Hematopoietic multipotent progenitor cell (in vitro differentiated cells): ENCODE measurements at places on chromosomes 5 and 9.

DNA sequence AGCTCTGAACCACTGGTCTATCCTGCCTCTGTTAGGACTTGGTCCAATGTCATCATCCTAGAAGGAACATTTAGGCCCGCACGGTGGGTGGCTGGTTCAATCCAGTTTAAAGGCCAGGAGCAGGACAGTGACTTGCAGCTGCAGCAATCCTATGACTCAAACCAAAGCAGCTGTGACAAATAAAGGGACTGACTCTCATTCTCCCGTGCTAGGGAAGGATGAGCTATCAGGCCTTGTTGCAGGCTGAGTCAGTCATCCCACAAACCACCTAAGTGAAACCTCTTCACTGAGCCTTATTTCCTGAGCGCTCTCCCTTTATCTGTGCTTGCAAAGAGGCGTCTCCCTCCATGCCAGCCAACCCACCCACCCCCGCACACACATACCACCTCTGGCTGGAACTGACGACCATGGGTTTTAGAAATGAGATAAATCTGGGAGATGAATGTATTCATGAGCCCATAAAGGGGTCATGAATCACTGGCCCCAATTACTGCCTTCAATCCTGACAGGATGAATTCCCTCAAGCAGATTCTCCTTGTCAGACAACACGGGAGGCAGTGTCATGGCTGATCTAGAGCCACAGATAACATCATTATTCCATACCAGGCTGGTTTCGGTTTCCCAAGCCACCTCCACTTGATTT is 93.4 kb downstream of the KCNIP1 start:
- DNase-seq, result no peak

- no peak for DNase-seq
Measured at GRCh38 chr9:34001298-34001697, 47.4 kb downstream of the UBAP2 start.

DNA sequence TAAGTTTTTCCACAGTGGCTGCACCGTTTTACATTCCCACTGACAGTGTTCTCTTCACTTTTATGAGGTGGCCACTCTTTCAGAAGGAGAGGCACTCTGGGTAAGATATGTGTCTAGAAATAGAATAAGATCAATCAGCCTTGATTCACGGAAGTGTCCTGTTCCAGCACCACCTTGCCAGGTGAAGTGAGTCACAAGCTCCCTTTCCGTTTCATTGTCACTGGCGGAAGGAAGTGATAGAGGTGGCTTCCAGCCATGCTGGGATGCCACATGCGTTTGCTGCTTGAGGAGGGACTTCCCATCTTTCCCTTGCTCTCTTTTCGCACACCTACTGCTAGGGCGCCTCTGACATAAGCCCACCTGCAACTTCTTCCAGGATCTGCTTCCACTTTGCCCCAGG is 217.1 kb downstream of the PIK3R1 start:
- DNase-seq, result no peak

DNA sequence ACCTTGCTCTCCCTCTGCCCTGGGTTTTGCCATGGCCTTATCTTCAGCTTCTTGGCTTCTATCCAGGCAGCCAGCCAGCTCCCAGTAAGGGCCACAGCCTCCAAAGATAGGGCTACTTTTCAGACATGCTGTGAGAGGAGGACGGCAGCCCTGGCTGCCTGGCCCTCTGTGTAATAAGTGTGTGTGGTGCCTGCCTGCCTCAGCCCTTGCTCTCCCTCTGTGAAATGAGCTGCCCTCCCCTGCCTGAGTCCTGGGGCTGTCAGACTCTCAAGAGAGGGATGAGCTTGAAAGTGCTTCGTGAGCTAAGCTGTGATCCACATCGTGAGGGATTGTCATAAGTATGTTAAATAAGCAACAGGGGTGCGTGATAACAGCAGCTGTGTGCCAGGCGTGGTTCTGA is 8.1 kb downstream of the NDST1 start:
- no peak for DNase-seq

GRCh38 chr5:18771097-18771610 is 1136.9 kb downstream of the TAF11L14 start:
- DNase-seq, result no peak

- peak; percentile 20 for DNase-seq
Measured at GRCh38 chr5:126686451-126687126, 85.8 kb downstream of the PHAX start.

GRCh38 chr9:135229701-135230385 is 142.4 kb downstream of the OLFM1 start:
- no peak for DNase-seq
